ENCODE measurements at places on chromosomes 13 and 19. TPM values are rescaled to one million over a fixed set of nuclear protein-coding genes. Genes with fewer than 3 reads are reported as not detected.

Gene FXYD1
- total RNA-seq, result not detected

Gene FUT2
- total RNA-seq, result not detected

DNA sequence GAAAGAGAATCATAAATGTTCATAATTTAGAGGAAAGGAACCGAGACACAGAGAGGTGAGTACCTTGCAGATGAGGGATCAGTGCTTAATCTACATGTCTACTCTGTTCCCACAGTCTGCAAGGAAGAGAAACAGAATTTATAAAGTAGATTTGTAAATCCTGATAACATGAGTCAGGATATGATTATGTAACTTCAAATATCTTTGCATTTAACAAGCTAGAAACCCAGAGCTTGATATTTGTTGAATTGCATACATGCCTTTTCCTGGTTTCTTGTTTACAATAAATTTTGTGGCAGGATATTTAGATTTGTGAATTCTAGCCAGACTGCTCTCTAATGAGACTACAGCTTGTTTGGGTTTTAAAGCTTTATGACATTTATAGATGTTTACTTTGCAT, 219.2 kb downstream of the ENOX1 start:
- no peak for DNase-seq

GRCh38 chr13:68160466-68160865, 930.3 kb upstream of the PCDH9 start:
- DNase-seq, result no peak

DNA sequence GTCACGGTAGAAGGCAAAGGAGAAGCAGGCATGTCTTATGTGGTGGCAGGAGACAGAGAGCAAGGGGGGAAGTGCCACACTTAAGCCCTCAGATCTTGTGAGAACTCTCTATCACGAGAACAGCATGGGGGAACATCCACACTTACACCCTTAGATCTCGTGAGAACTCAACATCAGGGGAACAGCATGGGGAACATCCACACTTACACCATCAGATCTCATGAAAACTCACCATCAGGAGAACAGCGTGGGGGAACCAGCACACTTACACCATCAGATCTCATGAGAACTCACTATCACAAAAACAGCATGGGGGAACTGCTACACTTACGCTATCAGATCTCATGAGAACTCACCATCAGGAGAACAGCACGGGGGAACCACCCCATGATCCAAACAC, 445.0 kb downstream of the MYO16 start:
- no peak for DNase-seq
